ENCODE measurements at places on chromosomes 4 and X.

DNA sequence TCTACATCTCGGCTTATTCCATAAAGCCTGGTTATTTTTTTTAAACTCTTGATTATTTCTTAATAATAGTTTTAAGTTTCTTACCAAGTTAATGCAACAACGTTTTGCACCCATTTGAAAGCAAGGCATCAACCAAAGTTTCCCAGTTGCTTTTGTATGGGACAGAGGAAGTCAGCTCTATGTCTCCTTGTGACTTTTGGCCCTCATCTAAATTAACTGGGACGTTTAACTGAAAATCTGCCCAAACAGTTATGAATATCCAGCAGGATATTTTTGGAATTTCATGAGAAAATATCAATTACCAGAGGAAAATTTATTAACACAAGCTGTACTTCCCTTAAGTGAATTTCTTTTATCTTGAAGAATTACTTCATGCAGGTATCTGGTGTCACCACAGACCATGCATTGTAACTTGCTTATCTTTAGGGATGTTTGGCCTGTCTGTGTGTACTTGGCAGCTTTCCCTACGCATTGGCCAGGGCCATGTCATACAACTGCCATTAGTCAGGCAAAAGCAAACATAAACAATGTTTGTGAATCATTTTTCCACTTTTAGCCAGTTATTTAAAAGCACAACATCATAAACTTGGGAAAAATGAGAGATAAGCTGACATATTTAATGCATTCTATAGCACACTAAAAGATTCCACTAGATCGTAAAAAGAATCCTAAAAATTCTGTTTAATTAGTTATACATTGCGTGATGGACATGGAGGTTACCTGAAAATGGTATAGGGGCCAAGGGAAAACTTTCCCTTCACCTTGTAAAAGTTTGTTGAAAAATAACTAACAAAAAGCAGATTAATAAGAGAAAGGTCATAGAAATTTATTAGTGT lies 101.4 kb upstream of the PDE5A start:
- peak overlapping the region; percentile 69 for H3K27ac ChIP-seq
- peak; percentile 90 for DNase-seq

DNA sequence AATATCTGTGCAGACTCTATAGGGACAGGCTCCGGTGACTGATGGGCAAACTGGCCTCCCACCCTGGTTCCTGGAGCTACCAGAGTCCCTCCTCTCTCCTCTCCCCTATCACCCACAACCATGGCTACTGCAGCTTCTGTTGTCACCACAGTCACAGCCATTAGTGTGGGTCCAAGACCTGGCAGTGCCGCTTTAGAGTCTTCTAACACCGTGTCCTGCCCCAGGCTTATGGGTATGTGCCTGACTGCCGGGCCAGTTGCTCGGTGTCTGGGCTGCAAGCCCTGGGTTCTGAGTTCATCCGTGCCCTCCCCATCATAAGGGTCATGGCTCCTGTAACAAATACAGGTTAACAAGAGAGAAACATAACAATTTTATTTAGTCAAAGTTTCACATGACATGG lies 85.4 kb downstream of the FNIP2 start:
- no peak overlapping the region for H3K27ac ChIP-seq
- H3K36me3 ChIP-seq, result peaks cover 50% of the 10 kb centered on the region
- H3K4me3 ChIP-seq, result no peak overlapping the region
- no peaks in the 10 kb centered on the region for H3K4me1 ChIP-seq
- DNase-seq, result no peak
- no peaks in the 10 kb centered on the region for H3K27me3 ChIP-seq

DNA sequence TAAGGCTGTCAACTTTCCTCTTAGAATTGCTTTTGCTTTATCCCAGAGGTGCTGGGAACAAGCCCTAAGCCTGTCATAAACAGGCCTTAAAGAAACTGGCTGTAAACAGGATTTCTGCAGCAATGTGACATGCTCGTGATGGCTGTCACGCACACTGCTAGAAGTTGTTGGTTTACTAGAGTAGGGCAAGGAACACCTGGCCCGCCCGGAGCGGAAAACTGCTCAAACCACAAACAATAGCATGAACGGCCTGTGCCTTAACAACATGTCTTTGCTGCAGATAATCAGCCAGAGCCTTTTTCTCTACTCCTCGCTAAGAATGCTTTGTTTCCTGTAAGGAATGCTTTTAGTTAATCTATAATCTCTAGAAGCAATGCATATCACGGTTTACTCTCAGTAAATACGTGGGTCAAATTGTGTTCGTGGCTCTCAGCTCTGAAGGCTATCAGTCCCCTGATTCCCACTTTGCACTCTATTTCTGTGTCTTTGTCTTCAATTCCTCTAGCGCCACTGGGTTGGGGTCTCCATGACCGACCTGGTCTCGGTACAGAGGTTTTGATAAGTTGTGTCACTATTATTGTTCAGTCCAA lies 318.3 kb downstream of the GLUD2 start:
- no peak overlapping the region for H3K27ac ChIP-seq
- no peaks in the 10 kb centered on the region for H3K4me1 ChIP-seq
- H3K36me3 ChIP-seq, result no peaks in the 10 kb centered on the region
- H3K27me3 ChIP-seq, result no peaks in the 10 kb centered on the region

DNA sequence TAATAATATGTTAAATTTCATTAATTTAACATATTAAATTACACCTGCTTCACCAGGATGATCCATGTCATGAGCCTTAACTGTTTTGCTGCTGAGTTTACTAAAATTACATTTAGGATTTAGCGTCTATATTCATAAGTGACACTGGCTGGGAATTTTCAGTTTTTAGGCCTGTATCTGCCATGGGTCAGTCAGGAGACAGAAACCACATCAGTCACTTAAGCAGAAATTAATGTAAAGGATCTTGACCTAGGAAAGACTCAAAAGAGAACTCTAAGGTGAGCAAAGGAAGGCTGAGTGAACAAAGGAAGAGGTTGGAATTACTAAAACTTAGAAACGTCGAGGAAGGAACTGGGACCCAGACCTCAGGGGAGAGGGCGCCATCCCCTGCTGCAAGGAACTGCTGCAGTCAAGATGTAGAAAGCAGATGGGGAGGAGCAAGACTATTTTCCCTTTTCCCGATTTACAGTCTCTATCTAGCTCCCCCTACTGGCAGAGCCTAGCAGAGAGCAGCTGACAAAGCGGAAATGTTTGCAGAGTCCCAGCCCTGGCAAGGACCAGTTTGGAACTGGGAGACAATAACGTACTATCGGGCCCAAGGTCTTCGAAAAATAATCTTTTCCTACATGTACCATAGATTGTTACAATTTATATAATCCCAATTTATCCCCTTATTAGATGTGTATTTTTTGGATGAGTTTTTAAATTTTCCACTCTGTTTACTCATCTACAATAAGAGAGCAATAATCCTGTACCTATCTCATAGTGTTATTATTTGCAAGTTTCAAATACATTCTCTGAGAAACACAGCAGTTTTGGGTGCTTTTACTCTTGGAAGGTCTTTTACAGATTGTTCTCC lies 22.6 kb upstream of the RBBP7 start:
- peak; percentile 81 for DNase-seq
- no peaks in the 10 kb centered on the region for H3K4me1 ChIP-seq
- no peaks in the 10 kb centered on the region for H3K27me3 ChIP-seq
- no peaks in the 10 kb centered on the region for H3K36me3 ChIP-seq
- no peak overlapping the region for H3K4me3 ChIP-seq
- no peak overlapping the region for H3K27ac ChIP-seq

DNA sequence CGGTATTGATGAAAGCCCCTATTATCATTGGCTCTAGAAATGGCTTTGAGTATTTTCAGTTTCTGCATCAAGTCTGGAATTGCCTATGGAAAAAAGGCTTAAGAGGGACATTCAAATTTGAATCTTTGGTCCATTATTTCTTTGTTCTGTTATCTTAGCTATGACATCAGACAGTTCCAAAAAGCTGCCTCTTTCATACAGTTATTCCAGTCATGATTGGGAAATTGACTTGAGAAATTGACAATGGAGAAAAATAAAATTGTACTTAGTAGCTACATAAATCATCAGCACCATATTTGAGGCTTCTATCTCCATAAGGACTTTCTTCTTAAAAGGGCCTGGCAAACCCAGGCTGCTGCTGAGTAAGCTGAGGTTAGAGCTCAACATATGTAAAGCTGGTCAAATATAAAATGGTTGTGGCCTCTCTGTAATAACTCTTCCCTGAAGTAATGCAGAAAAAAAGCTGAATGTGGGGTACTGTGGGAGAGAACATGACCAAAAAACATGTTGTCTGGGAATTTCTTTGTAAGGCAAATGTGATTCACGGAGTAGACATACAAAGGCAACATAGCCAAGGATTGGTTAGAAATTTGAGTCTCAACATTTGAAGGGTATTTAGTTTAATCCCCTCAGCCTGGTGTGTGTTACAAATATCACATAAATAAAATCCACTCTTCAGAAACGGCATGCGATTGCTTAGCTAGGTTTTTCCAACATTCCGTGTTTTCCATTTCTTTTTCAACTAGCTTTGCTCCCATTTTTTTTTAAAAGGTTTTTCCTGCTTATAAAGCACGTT lies 100.9 kb downstream of the LNX1 start:
- no peak overlapping the region for H3K27ac ChIP-seq
- no peaks in the 10 kb centered on the region for H3K36me3 ChIP-seq
- H3K27me3 ChIP-seq, result peaks cover 6% of the 10 kb centered on the region
- no peaks in the 10 kb centered on the region for H3K4me1 ChIP-seq
- H3K4me3 ChIP-seq, result no peak overlapping the region

DNA sequence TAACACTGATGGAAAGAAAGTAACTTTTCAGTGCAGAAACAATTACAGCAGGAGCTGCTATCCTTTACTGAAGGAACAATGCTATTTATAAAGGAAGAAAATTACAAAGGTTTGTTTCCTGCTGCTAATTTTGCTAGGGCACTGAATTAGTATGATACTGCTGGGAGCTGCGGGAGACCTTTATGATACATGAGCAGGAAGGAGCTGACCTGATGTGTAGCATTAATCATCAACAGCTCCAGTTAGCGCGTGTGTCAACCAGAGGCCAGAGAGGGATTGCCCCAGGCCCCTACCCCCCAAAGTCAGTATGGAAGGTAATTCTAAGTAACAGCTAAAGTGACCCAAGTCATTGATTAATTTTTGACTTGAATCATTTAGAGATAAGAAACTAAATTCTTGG lies 728.9 kb downstream of the PCDH18 start:
- no peaks in the 10 kb centered on the region for H3K27me3 ChIP-seq
- H3K36me3 ChIP-seq, result no peaks in the 10 kb centered on the region
- H3K4me3 ChIP-seq, result no peak overlapping the region
- no peak for DNase-seq
- H3K4me1 ChIP-seq, result no peaks in the 10 kb centered on the region
- no peak overlapping the region for H3K27ac ChIP-seq

- DNase-seq, result peak; percentile 61
- H3K4me3 ChIP-seq, result peak overlapping the region; percentile 89
- no peaks in the 10 kb centered on the region for H3K27me3 ChIP-seq
Measured at GRCh38 chr4:106315476-106315967, 487 bp downstream of the TBCK start.

DNA sequence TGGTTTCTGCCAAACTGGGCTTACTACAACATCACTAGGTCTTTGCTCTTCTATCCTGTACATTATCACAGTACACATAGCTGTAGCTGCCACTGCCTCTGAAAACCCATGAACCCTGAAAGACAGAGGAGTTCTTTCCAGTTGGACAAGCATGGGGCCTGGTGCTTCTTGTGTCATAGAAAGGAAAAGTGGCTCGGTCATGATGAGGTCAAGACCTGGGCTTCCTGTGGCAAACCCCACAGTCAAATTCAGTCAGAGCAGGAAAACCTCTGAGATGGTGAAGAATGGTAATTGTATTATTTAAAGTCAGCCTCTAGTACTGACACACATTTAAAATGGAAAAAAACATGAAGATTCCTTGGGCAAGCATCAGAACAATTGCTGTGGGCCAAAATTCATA lies 133.3 kb upstream of the PRPS2 start:
- H3K27me3 ChIP-seq, result no peaks in the 10 kb centered on the region
- no peaks in the 10 kb centered on the region for H3K36me3 ChIP-seq
- no peak overlapping the region for H3K27ac ChIP-seq
- no peaks in the 10 kb centered on the region for H3K4me1 ChIP-seq

DNA sequence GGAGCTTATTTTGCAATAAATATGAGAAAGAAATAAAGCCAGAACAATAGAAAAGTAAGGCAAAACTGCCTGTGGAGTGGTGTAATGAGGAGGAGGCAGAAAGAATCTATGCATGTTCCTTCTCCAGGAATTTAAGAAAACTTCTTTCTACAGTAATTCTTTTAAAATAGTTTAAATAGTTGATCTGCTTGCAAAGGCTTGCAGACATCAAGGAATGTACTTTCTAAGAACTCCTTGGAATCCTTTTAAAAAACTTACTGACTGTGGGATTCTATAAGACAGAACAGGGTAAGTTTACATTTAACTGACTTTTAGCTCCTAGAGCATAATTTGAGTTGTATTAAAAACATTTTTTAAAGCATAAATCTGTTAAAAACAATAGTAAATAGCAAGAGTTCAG lies 63.2 kb upstream of the ALB start:
- H3K27ac ChIP-seq, result no peak overlapping the region
- H3K4me1 ChIP-seq, result peaks cover 2% of the 10 kb centered on the region
- no peaks in the 10 kb centered on the region for H3K36me3 ChIP-seq
- H3K27me3 ChIP-seq, result no peaks in the 10 kb centered on the region

GRCh38 chrX:110320381-110320987 lies 2.6 kb upstream of the AMMECR1 start:
- H3K4me3 ChIP-seq, result no peak overlapping the region
- H3K36me3 ChIP-seq, result no peaks in the 10 kb centered on the region
- no peak overlapping the region for H3K27ac ChIP-seq
- peaks cover 2% of the 10 kb centered on the region for H3K4me1 ChIP-seq
- peaks cover 5% of the 10 kb centered on the region for H3K27me3 ChIP-seq

DNA sequence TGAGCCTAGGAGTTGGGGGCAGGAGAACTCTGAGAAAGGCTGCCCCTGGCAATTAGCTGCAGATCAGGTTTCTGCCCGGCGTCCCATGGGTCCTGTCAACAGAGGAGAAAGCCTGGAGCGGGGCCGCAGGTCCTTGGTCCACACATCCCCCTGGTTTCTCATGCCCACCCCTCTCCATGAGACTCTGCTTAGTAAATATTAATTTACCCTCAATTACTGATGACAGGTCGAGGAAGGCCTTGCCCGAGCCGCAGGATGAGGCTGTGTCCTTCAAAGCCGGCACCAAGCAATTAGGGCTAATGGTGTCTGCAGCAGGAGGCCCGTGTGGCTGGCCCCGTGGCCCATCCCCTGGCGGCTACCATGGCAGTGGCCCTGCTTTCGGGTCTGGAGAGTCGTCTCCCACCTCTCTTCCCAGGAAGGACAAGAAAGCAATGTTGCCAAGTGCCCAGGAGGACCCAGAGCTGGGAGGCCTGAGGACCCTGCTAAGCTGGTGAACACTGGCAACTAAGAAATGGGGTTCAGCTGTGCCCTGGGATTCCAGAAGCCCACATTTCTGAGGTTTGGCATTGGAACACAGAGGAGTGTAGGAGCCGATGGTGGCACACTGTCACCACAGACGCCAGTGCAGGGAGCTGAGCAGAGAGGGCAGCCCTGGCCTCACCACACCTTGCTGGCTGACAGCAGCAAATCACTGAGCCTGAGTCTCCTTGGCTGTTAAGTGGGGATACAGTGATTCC lies 114.6 kb downstream of the CPZ start:
- no peaks in the 10 kb centered on the region for H3K4me1 ChIP-seq
- DNase-seq, result no peak
- H3K27me3 ChIP-seq, result no peaks in the 10 kb centered on the region
- no peaks in the 10 kb centered on the region for H3K36me3 ChIP-seq
- H3K4me3 ChIP-seq, result no peak overlapping the region

GRCh38 chr4:62531264-62531663 lies 1331.1 kb downstream of the ADGRL3 start:
- no peaks in the 10 kb centered on the region for H3K4me1 ChIP-seq
- DNase-seq, result no peak
- no peaks in the 10 kb centered on the region for H3K36me3 ChIP-seq
- no peaks in the 10 kb centered on the region for H3K27me3 ChIP-seq

Measured in mesenchymal stem cell (in vitro differentiated cells and primary cell).